ENCODE measurements at places on chromosomes 1 and 21.

DNA sequence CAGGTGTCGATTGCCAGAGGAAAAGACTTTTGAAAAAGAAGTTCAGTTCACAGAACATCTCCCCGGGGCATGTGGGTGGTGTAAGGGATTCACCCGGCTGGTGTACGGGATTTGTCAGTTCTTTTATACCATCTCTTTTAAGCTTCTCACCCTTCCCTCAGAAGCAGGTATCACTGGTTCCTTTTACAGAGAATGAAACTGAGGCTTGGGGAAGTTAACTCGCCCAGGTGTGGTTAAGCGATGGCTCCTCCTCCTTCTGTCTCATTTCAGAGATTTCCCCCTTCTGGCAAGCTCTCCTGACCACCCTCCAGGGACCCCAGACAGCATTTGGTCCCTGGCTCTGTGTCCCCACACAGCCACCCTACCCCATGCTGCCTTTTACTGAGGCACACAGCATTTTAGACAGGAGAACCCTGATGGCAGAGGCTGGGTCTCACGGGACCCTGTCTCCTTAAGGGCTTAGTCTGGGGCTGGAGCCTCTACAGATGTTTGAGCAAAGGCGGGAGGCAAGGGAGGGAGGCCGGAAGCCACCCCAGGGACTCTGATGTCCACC is 2.8 kb upstream of the ECE1 start:
- DNase-seq = no peak

- DNase-seq = no peak
These were observed 617 bp downstream of the KIRREL1 start for GRCh38 chr1:157993918-157994605.

GRCh38 chr1:68321084-68321685 is 88.9 kb upstream of the WLS start:
- DNase-seq = no peak

DNA sequence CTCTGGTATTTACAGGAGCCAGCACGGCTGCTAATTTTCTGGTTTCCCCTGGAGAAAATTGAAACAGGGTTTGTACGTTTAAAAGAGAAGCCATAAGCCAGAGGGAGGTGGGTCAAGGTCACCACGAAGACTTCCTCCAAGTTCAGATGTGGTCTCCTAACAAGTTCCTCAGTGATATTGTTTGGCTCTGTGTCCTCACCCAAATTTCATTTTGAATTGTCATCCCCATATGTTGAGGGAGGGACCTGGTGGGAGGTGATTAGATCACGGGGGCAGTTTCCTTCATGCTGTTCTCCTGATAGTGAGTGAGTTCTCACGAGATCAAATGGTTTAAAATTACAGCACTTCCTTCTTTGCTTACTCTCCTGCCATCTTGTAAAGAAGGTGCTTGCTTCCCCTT is 295.4 kb upstream of the DAB1 start:
- DNase-seq = no peak

DNA sequence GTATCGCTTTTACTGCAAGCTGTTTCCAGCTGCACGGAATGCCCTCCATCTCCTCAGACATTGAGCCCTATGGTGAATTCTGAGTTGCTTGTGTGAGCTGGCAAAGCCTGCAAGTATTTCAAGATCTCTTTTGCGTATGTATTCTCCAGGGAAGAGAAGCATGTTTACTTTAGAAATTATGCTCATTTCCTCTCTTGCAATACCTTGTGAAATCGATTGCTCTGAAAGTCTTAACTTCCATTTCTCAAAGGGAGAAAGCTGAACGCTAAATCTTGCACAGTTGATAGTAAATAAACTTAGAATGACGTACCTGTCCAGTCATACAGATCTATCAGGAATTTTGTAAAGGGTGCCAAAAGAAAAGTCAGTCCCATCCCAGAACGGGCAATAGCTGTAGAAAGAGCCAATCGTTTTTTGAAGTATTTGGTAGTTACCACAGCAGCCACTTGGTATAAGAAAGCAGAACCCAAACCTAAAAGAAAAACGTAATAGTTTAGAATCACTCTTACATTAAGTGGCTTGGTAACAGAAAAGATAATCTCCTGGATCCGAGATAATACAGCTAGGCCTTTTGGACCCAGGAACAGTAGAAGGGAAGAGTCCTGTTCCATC is 10.0 kb downstream of the SLC16A4 start:
- no peak for DNase-seq

- DNase-seq = no peak
These were observed 54.6 kb downstream of the ADSS2 start for GRCh38 chr1:244397131-244397530.

GRCh38 chr1:66332548-66332901 is 201.4 kb upstream of the SGIP1 start:
- no peak for DNase-seq

DNA sequence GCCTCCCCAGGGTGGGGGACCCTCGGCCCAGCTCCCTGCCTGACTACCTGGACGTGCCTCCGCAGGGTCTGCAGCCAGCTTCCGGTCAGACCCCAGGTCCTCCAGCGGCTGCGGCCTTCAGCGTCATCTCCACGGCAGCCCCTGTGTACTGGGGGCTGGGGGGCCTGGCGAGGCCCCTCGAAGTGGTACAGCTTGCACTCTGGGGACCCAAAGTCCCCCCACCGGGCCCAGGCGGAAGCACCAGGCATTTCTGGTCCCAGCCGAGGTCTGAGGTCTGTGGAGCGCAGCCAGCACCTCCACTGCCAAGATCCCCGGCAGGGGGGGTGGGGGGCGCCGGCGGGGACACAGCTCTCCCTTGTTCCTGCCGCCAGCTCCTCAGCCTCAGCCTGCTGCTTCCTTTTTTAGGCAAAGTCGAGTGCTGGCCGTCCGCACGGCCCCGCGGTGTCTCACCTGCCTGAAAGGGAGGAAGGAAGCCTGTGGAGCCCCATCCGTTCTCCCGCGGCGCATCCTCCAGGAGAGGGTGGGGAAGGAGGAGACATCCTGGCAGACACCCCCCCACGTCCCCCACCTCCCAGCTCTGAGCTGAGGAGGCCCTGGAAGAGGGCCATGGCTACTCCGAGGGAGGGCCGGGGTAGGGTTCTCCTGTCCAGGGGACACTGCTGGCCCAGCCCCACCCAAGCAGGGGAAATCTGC is 1.2 kb upstream of the VWA1 start:
- no peak for DNase-seq

GRCh38 chr1:232504651-232505050 is 125.3 kb downstream of the SIPA1L2 start:
- no peak for DNase-seq

- no peak for DNase-seq
These were observed 28.1 kb downstream of the TENT5C start for GRCh38 chr1:117633936-117634335.

DNA sequence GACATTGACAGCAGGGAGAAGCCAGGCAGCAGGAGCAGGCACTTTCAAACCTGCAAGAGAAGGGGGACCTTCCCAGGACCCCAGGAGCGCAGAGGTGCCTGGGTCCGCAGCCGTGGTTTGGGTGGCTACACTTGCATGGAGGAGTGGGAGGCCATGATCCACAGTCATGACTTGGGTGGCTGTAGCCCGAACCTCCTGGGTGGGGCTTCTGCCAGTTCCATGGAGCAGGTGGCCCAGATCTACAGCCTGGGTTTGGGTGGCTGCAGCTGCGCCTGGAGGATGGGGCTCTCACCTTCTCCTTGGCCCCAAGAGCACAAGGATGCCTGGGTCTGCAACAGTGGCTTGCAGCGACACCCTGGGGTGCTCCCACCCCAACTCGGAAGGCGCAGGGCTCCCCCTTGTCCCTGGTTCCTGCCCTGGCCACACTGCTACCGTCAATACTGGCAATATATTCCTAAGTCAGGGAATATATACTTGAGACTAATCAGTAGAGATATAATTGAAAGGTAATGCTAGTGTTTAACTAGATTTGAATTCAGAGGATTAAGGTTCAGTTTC is 2.3 kb upstream of the OR6K6 start:
- DNase-seq = no peak

- DNase-seq = no peak
These were observed 4.9 kb downstream of the VWA1 start for GRCh38 chr1:1440262-1441001.

DNA sequence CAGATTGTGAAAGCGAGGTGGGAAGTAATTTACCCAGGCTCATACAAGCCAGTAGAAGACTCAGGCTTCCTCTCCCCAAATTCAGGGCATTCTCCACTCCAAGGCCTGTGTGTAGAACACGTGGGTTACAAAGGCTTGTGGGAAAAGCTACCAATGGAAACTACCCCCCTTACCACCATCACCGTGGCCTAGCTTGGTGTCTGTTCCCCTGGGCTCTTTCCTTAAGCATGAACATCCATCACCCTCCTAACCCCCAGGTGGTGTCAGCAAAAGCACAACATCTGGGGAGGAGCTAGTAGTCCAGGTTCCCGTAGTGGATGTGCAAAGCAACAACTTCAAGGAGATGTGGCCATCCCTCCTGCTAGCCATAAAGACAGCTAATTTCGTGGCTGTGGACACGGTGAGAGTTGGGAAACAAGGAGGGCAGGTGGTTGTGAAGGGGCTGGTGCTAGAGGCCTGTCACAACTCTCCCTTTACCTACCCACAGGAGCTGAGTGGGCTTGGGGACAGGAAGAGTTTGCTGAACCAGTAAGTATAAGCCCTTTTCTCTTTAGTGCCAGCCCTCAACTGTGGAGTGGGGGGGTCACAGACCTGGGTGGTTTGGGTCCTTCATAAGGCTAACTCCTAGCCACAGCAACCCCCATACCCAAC is 701 bp upstream of the MUTYH start:
- DNase-seq = no peak

GRCh38 chr1:232655746-232656085 is 25.8 kb upstream of the SIPA1L2 start:
- DNase-seq = no peak

GRCh38 chr21:44735821-44736220 is 24.4 kb upstream of the TSPEAR start:
- no peak for DNase-seq

DNA sequence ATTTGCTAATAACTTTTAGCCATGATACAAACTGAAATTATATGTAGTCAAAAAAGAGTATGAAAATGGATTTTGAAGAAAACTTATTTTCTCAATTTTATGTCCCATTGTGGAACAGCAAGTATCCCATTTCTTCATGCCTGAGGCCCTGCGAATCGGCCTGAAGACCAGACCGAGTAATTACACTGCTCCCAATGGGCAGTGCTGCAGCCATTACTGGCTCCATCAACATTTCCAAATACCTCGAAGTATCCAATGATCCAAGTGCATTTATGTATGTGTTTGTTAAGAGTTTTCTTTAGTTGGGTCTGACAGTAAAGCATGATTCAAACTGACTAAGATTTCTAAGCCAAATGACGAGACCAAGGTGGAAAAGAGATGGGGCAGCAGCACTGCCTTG is 44.4 kb downstream of the HSF2BP start:
- no peak for DNase-seq

GRCh38 chr1:12600335-12600734 is 17.7 kb downstream of the DHRS3 start:
- no peak for DNase-seq

DNA sequence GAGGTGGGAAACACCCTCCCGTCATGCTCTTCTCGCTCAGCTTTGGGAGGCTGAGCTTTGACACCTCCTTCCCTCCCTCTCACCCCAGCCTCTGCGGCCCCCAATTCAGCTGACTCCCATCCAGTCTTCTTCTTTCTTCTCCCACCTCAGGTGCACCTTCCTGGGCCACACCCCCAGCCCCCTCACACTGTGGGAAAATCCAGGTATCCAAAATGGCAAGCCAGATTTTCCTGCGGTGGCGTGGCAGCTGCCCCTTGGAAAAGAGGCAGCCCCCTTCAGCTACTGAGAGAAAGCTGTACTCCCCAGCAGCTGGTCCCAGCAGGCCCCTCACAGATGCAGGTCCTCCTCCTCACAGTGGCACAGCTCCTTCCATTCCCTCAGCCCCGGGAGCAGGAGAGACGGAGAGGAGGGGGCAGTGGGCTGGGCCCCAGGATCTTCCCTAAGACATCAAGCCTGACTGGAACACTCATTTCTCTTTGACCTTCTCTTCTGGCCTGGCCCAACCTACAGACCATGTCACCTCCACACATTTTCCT is 61.6 kb downstream of the OPTC start:
- DNase-seq = no peak

DNA sequence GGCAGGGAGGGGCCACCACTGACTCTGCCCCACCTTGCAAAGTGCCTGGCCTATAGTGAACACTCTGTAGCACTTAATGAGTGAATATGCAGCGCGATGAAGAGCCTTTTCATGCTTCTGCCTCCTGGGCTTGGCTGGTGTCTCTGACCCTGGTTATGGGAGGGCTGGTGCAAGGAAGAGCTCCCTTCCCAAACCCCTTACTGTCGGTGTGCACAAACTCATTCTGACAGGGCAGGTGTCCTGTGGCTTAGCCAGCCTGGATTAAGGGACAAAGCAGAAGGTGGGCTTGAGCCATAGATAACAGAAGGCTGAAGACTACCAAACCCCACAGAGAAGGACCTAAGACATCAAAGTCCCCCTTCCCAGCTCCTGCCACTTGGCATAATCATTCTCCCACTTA is 2.0 kb upstream of the NCMAP start:
- no peak for DNase-seq

DNA sequence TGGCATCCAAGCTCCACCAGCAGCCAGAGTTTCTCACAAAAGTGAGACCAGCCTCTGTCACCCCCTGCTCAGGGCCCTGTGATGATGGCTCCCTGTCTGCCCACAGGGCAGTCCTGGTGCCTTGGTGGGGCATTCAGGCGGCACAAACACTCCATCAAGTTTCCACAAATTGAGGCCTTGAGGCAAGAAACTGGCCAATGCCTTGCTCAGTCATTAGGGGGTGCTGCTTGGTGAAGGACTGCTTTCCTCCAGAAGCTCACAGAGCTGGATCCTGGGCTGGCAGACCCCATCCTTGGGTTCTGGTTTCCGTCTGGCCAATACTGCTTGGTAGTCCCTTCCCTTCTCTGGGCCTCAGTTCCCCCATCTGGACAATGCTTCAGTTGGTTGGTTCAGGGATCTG is 12.5 kb upstream of the AHDC1 start:
- no peak for DNase-seq
